ENCODE measurements at places on chromosomes 5 and 9.

DNA sequence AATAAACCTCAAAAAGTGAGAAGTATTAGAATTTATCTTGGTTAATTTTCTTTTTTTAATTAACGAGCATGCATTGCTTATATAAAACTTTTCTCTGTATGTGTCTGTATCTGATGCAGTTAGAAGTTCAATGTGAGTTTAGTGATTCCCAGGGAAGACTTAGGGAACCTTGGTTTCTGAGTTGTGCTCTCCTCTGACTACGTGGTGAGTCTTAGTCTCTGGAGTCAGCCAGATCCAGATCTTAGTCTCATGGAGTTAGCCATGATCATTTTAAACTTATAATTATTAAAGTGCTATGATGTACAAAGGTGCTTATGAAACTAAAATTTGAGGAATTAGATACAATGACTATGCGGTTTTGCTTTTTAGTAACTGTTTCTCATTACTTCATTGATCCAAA is 285.3 kb upstream of the DMRT1 start:
- peak; percentile 23 for DNase-seq

DNA sequence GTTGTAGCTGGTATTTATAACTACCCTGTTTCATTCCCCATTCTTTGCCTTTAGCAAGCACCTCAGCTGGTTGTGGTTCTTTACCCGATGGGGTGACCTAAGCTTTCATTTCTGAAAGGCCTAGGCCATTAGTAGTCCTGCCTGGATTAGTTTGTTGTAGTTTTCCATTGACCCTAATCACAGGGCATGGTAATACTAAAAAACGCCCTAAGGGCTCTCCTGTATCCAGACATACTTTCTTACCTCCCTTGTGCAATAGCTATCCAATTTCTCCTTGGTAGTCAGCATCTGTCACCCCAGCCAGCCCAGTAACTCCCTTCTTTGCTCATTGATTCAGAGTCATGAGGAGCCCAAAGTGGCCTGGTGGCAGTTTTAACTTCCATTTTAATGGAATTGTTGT is 24.0 kb downstream of the TMOD1 start:
- peak; percentile 64 for DNase-seq

GRCh38 chr9:74443036-74443750 is 53.9 kb upstream of the RORB start:
- DNase-seq = peak; percentile 60

DNA sequence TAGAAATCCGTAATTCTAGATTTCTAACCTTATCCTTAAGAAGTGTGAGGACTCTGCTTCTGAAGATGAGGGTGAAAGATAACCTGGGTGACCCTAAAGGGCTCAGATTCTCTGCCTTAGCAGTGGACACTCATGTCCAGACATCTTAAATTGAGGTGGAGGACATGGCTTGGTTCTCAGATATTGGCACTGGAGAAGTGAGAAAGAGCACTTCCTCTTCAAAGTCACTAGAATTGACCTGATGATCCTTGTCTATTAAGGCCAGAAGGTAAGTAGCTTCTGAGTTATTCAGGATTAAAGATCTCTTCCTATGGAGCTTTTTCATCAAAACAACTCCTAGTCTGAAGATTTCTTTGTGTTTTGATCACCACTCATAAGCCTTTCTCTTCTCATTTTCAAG is 54.8 kb downstream of the C9 start:
- no peak for DNase-seq

DNA sequence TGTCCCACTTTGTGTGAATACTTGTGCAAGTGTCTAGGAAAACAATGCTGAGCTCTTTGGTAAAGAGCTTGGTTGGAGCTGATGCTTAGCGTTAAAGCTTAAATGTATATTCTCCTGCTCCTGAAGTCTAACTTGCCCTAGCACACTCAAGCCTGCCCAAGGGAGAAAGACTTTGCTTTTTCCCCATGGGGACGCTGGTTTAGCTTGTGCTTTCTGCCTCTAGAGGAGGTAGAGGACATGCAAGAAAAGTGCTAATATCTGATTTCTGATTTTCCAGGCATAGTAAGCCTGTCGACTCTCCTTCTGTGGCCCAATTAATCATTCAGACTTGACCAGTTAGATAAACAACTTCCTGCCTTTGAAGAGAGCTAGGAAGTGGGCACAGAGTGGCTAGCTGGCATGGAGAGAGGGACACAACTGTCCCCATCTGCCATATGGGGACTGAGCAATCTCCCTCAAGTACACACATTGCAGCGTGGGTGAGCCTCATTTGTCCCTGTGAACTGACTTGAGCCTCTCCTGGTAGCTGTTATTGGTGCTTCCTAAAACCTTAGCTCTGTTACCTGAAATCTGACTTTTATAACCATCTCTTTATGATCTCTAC is 348.4 kb downstream of the BRINP1 start:
- DNase-seq = no peak

Data from foreskin keratinocyte (primary cell).